ENCODE measurements at places on chromosomes 6 and 20. TPM values are rescaled to one million over a fixed set of nuclear protein-coding genes. Genes with fewer than 3 reads are reported as not detected.

DNA sequence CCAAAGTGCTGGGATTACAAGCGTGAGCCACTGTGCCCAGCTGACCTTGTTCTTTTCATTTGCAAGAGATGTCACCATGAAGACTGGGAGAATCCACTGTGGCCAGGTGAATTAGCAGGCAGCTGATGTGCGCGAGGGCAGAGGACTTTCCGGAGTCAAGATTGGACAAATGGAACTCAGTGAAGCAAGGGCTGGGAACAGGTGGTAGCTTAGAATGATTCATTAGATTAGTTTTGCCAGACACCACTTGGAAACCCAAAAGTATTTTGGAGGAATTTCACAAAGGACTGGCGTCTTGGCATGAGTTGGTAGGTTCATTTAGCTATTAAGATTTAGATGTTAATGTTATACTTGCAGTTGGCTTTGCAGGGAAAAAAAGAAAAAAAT, 4.7 kb upstream of the AKAP7 start:
- H3K27me3 ChIP-seq = no peaks in the 10 kb centered on the region
- DNase-seq = no peak
- H3K27ac ChIP-seq = no peak overlapping the region
- H3K4me1 ChIP-seq = peaks cover 10% of the 10 kb centered on the region
- H3K36me3 ChIP-seq = no peaks in the 10 kb centered on the region

DNA sequence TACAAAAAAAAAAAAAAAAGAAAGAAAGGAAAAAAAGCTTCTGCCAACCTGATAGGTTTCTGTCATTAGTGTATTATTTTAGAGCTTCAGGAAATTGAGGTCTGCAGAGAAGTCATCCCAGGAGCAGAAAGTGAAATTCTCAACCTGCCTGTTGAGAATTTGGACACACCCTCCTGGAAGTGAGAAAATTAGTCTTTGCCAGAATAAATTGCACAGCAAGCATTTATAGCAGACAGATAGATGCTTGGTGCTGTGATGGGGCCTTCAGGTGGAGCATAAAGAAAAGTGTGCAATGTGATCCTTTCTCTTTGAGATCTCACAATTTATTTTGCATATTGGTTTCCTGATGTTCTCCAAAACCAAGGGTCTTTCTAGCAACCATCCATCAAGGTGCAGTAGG, 4.7 kb downstream of the BTN2A2 start:
- H3K27me3 ChIP-seq = no peaks in the 10 kb centered on the region
- H3K4me3 ChIP-seq = no peak overlapping the region
- DNase-seq = no peak
- no peak overlapping the region for H3K27ac ChIP-seq
- peaks cover 12% of the 10 kb centered on the region for H3K4me1 ChIP-seq

GRCh38 chr20:44533928-44534327, 12.1 kb upstream of the SERINC3 start:
- H3K4me3 ChIP-seq = no peak overlapping the region
- H3K36me3 ChIP-seq = no peaks in the 10 kb centered on the region
- no peaks in the 10 kb centered on the region for H3K27me3 ChIP-seq
- H3K27ac ChIP-seq = peak overlapping the region; percentile 83
- DNase-seq = no peak
- peaks cover 5% of the 10 kb centered on the region for H3K4me1 ChIP-seq

- no peak overlapping the region for H3K4me3 ChIP-seq
- H3K36me3 ChIP-seq = no peaks in the 10 kb centered on the region
- no peaks in the 10 kb centered on the region for H3K4me1 ChIP-seq
- H3K27me3 ChIP-seq = no peaks in the 10 kb centered on the region
- DNase-seq = peak; percentile 79
These were observed 44.1 kb upstream of the TXNDC5 start for GRCh38 chr6:7954477-7955200.

LST1 gene
- total RNA-seq = 7.9 TPM

- no peak overlapping the region for H3K27ac ChIP-seq
- H3K27me3 ChIP-seq = no peaks in the 10 kb centered on the region
- peaks cover 49% of the 10 kb centered on the region for H3K36me3 ChIP-seq
- H3K4me1 ChIP-seq = no peaks in the 10 kb centered on the region
- no peak overlapping the region for H3K4me3 ChIP-seq
These were observed 41.9 kb upstream of the SDHAF4 start for GRCh38 chr6:70524721-70525286.

RPRD1B gene
- total RNA-seq = 39.0 TPM

DNA sequence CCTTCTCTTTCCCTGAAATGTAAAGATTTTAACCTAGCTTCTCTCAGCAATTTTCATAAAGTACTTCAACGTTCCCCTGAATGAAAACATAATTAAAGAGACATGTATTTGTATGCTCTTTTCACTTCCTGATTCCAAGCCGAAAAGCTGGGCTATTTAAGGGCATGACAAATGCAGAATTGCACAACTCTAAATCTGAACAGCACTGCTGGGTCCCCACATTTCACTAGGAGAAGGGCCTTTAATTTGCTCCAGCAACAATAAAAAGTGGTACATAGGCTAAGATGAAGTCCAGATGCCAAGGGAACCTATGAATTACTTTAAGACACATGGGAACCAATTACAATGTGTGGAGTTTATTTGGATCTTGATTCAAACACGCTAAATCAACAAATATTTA, 42.0 kb downstream of the IRAK1BP1 start:
- H3K27ac ChIP-seq = no peak overlapping the region
- no peaks in the 10 kb centered on the region for H3K27me3 ChIP-seq
- no peak overlapping the region for H3K4me3 ChIP-seq
- no peak for DNase-seq
- peaks cover 7% of the 10 kb centered on the region for H3K4me1 ChIP-seq

DNA sequence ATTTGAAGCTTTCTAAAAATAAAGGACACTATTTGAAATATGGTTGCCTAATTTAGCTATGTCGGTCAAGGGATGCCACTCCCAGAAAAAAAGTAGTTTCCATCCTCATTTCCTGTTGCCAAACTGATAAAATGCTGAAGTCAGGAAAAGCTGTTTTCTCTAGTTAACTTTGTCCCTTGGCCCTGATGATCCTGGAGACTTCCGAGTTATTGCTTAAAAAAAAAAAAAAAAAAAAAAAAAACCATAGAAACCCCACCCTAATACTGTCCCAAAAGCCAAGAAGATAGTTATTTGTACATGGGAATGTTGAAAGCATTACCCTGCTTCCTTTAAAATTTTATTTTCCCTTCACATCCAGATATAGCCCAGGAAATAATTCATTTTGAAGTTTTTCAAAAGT, 236.7 kb downstream of the SOD2 start:
- no peak overlapping the region for H3K27ac ChIP-seq
- no peaks in the 10 kb centered on the region for H3K27me3 ChIP-seq
- peaks cover 3% of the 10 kb centered on the region for H3K4me1 ChIP-seq
- no peak overlapping the region for H3K4me3 ChIP-seq
- DNase-seq = no peak

DNA sequence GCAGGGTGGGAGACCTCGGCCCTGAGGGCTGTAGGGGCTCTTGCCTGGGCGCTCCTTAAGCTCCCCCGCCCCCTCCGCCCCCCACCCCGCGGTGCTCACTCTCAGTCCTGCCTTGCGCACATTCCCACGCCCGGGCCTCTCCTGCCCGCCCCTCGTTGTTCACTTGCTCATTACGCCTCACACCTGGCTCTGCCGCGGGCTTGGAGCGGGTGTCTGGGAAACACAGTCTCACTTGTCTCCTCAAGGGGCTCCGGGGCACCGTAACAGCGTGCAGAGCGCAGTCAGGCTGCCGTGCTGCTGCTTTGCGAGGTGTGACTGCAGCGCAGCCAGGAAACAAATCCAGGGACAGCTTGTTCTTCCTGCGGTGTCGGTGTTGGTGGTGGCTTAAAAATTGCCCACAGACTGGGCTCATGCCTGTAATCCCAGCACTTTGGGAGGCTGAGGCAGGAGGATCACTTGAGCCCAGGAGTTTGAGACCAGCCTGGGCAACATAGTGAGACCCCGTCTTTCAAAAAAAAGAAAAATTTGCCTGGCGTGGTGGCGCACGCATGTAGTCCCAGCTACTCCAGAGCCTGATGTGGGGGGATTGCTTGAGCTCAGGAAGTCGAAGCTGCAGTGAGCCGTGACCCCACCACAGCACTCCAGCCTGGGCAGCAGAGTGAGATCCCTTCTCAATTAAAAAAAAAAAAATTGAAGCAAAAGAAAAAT, 4.6 kb downstream of the NPBWR2 start:
- peaks cover 12% of the 10 kb centered on the region for H3K4me1 ChIP-seq
- peaks cover 16% of the 10 kb centered on the region for H3K27me3 ChIP-seq
- no peak overlapping the region for H3K27ac ChIP-seq
- no peak overlapping the region for H3K4me3 ChIP-seq
- DNase-seq = no peak

GRCh38 chr6:66184091-66184490, 477.1 kb upstream of the EYS start:
- no peak overlapping the region for H3K4me3 ChIP-seq
- H3K36me3 ChIP-seq = no peaks in the 10 kb centered on the region
- H3K27ac ChIP-seq = no peak overlapping the region
- DNase-seq = no peak

- DNase-seq = no peak
- no peaks in the 10 kb centered on the region for H3K36me3 ChIP-seq
- H3K4me3 ChIP-seq = no peak overlapping the region
- peaks cover 6% of the 10 kb centered on the region for H3K4me1 ChIP-seq
- H3K27me3 ChIP-seq = no peaks in the 10 kb centered on the region
These were observed 133.7 kb downstream of the ERMARD start for GRCh38 chr6:169885131-169885530.

- H3K27me3 ChIP-seq = no peaks in the 10 kb centered on the region
- no peak for DNase-seq
- no peaks in the 10 kb centered on the region for H3K36me3 ChIP-seq
- no peak overlapping the region for H3K27ac ChIP-seq
- no peaks in the 10 kb centered on the region for H3K4me1 ChIP-seq
These were observed 794.3 kb downstream of the PHF3 start for GRCh38 chr6:64429926-64430325.

DNA sequence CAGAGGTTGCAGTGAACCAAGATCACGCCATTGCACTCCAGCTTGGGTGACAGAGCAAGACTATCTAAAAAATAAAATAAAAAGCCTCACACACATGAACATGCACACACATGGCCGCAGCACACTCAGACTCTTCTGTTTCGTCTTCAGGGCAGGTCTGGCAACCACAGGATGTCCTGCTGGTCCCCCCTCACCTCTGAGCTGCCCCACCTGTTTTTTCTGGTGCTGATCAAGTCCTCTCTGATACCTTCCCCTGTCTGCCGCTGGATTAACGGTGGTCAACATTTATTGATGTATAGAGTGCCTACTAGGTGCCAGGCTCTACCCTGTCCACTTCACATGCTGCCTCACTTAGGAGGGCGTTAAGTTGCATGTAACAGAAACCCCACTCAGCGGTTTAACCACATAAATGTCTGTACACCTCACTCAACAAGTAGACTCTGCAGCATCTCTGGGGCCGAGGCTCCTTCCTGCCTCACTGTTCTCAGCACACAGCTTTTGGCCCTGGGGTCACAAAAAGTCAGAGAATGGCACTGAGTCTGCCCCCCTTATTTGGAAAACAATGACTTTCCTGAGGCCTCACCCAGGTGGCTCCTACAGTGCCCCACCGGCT, 4.5 kb upstream of the AP5S1 start:
- H3K4me3 ChIP-seq = no peak overlapping the region
- peaks cover 37% of the 10 kb centered on the region for H3K4me1 ChIP-seq
- H3K27me3 ChIP-seq = no peaks in the 10 kb centered on the region

- no peaks in the 10 kb centered on the region for H3K27me3 ChIP-seq
- H3K4me3 ChIP-seq = no peak overlapping the region
- H3K36me3 ChIP-seq = no peaks in the 10 kb centered on the region
These were observed 293.5 kb downstream of the PRL start for GRCh38 chr6:22003287-22003686.

GRCh38 chr6:112044196-112044595, 9.7 kb upstream of the CCN6 start:
- H3K36me3 ChIP-seq = no peaks in the 10 kb centered on the region
- DNase-seq = no peak
- no peaks in the 10 kb centered on the region for H3K27me3 ChIP-seq
- peaks cover 14% of the 10 kb centered on the region for H3K4me1 ChIP-seq
- H3K4me3 ChIP-seq = no peak overlapping the region

Data from esophagus muscularis mucosa (tissue), 4 donors.